SK-N-SH (cell line): ENCODE measurements at places on chromosomes 3 and 15.

DNA sequence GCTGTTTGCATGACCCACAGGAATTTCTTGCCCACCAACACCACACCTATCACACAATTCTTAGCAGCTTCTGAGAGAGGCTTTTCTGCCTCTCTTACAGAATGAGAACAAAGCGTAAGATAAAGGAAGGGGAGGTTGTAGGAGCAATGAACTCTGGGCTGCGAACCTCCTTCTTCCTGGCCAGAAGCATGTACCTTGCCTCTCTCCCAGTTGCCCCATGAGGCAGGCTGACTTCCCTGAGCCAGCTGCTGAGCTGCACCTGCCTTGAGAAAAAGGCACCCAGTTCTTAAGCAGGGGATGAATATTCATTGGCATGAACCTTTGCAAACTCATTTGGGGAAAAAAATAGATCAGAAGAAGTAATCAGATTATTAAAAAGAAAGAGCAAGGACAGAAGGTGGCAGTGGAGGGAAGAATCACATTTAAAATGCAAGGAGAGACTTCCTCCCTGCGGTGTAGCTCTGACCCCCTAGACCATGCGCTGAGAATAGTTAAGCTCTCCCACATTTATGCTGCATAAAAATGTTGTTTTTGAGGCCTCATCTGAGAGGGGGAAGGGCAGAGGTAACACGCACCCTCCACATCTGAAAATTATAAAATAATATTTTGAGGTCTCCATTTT, 304.8 kb downstream of the EPHB1 start:
- peaks cover 3% of the 10 kb centered on the region; the same call in 1 of the 2 replicates for H3K4me1 ChIP-seq
- no peak for DNase-seq
- no peak overlapping the region for H3K4me3 ChIP-seq
- no peaks in the 10 kb centered on the region for H3K36me3 ChIP-seq

DNA sequence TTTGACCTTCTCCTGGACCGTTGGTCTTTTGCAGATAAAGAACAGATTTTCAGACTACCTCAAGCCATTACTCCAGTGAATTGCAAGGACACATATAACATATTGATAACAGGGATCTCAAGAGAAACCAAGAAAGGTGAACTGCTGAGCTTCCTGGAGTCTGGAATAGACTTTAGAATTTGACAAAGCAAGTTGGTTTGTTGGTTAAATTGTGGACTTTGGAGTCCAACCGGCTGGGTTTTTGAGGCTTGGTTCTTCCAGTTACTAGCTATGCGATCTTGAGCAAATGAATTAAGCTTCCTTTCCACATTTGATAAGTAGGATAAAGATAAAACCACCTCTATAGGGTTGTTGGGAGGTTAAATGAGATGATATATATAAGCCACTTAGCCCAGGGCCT, 233.1 kb downstream of the SHQ1 start:
- H3K27me3 ChIP-seq: no peaks in the 10 kb centered on the region
- H3K27ac ChIP-seq: no peak overlapping the region
- no peaks in the 10 kb centered on the region for H3K36me3 ChIP-seq
- H3K4me3 ChIP-seq: no peak overlapping the region
- DNase-seq: no peak
- no peaks in the 10 kb centered on the region; the same call in 1 of the 2 replicates for H3K4me1 ChIP-seq

DNA sequence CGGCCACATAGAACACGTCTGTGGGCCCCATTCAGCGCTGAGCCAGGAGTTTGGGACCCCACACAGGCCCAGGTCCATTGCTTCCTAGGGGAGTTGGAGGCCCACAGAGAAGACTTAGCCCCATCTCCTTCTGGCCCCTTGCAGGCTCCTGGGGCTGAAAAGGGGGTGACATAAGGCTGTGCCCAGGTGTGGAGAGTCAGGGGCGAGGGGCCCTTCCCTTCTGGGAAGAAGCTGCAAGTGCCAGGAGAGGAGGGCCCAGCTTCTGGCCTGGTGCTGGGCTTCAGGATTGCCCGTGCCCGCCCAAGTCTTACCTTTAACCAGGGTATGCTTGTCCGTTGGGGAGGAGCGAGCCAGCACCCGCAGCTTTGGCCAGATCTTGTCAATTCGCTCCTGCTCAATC, 28.9 kb upstream of the SEC13 start:
- peaks cover 8% of the 10 kb centered on the region; the same call in 1 of the 2 replicates for H3K4me1 ChIP-seq
- H3K36me3 ChIP-seq: no peaks in the 10 kb centered on the region
- DNase-seq: no peak
- H3K27ac ChIP-seq: no peak overlapping the region
- H3K4me3 ChIP-seq: no peak overlapping the region

GRCh38 chr3:123767009-123767372, 117.1 kb downstream of the MYLK start:
- no peaks in the 10 kb centered on the region for H3K27me3 ChIP-seq
- H3K4me1 ChIP-seq: peaks cover 9% of the 10 kb centered on the region; the same call in 1 of the 2 replicates
- no peak overlapping the region for H3K27ac ChIP-seq
- peaks cover 62% of the 10 kb centered on the region for H3K36me3 ChIP-seq
- no peak overlapping the region for H3K4me3 ChIP-seq
